ENCODE measurements at places on chromosomes 5 and 9.

DNA sequence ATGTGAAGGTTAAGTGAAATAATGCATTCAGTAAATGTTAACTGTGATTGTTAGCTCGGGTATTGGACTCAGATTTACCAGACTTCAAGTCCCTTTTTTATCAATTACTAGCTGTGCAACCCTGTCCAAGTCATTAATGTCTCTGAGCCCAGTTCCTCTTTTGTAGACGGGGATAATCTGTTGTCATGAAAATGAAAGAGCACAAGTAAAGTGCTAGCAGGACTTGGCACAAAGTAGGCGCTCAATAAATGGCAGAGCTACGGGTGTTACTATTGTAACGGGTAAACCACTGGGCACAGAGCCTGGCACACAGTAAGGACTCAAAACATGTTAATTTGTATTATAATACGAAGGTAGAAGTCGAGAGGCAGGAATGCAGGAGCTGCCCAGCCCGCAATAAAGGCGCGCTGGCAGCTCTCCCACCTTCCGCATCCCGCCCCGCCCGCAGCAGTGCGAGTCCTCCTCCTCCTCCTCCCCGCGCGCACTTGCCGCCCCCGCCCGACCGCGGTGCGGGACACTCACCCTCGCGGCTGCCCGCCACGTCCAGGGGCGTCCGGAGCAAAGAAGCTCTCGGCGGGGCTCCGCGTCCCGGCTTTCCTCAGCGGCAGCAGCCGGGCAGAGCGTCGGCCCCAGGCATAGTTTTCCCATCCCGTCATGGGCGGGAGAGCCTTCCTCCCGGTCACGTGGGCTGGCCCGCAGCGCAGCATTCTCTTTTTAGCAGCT lies at the start of gene C1QTNF2:
C1QTNF2 (minus strand) TSS at position 637 of the 723 bp plus-strand sequence. CDS start 15,615 bp downstream, outside the sequence.
- DNase-seq, result no peak

DNA sequence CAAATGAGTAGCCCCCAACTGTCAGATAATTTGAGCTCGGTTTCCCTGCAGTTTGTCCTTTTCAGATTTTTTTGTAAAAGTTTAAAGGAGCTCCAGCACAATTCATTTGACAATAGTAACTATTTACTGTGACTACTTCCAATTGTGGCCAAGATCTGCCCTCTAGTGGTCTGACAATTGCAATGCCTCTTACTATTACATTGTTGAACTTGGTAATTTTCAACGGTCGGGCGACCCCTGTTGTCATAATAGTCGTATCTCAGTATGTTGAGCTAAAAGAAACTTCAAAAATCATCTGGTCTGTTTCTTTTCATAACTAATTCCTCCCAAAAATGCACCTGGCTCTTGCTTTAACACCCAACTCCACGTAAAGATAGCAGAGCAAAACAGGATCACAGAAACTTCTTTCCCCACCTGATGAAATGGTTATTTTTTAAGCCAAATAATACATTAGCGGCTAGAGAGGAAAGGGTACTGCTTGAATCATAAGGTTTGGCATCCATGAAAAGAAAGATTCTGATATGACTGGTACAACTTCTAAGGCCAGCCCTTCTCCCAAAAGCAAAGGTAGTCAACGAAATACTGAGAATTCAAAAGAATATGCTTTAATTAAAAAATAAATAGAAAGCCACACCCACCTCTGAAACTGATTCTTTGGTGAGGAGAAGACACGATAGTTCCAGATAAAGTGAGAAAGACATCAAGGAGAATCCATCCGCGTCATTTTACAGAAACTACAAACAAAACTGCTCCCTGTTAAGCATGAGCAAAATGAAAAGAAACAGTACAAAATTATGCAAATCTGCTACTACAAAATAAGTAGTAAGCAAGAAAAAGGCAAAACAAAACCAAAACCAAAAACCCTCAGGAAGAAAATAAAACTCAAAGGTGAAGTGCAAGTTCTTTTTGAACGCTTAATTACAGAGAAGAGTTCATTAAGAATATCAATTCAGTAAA lies 76.9 kb upstream of the HTR4 start:
- peak; percentile 60 for DNase-seq

- no peak for DNase-seq
Observed at GRCh38 chr9:75382126-75382525, 293.8 kb downstream of the OSTF1 start.

GRCh38 chr9:93459432-93459847 lies 6.1 kb upstream of the FAM120AOS start:
- no peak for DNase-seq

DNA sequence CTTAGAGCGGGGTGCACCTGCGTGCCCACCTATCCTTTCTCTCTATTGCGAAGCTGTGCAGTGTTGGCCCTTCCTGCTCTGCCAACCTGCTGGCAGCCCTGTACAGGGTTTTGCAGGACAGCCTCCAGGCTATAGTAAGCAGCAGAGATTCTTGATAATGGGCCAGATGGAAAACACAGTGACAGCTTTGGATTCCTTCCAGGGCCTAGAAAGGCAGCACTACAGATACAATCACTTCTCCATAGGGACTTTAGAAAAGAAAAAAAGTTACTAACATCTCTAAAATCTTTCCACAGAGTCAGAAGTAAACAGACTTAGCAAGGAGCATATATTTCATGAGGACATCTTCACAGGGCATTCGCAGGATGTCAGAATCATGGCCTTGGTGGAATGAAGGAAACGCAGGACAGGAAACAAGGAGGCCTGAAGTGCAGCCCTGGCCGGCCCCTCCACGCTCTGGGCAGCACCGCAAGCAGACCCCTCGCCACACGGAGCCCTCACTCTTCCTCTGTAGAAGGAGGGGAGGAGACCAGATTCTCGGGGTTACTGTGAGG lies 172.1 kb upstream of the GAS1 start:
- no peak for DNase-seq

Measured in NCI-H1417 treated with DMSO at 0.1 percent for 48 hours (cell line).